ENCODE measurements at places on chromosomes 6 and 20.
A peak's percentile ranks its signal among the peaks of the same experiment; 100 is the strongest.

GRCh38 chr20:49701916-49702315, 11.8 kb downstream of the B4GALT5 start:
- no peak for DNase-seq

- no peak for DNase-seq
Observed at GRCh38 chr6:84897988-84898594, 133.7 kb upstream of the TBX18 start.

- no peak for DNase-seq
Observed at GRCh38 chr6:69061066-69061465, 426.0 kb downstream of the ADGRB3 start.

- no peak for DNase-seq
Observed at GRCh38 chr6:45478240-45478639, 100.5 kb upstream of the SUPT3H start.

- DNase-seq: no peak
Observed at GRCh38 chr20:25043499-25044260, 14.3 kb downstream of the ACSS1 start.

DNA sequence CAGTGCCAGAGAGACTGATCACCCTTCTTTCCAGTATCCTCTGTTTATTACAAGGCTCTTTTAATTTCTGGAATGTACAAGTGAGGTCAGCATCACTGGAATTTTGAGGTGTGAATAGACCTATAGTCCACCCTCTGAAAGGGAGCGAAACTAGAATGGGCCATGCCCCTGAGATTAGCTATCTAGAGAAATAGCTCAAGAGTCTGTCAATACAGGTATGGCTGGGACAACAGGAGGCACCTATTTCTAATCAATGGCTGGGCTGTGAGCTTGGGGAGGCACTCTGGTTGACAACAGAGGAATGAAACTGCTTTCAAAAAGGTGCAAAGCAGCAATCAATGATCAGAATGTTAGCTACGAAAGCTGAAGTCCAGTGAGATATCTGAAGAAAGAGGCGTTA, 17.3 kb upstream of the CITED2 start:
- no peak for DNase-seq

DNA sequence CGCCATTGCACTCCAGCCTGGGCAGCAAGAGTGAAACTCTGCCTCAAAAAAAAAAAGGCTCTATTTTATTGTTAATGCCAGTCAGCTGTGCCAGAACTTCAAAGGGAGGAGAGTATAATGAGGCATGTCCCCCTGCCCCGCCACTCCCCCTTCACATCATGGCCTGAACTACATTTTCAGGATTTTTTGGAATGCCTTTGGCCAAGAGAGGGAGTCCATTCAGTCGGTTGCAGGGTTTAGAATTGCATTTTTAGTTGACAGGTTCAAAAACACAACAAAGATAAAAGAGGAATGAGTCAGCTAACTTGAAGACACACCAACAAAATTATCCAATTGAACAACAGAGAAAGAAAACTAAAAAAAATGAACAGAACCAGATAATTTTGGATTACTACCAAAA, 59.1 kb downstream of the CEP43 start:
- no peak for DNase-seq

GRCh38 chr6:20850686-20851416, 316.6 kb downstream of the CDKAL1 start:
- no peak for DNase-seq

DNA sequence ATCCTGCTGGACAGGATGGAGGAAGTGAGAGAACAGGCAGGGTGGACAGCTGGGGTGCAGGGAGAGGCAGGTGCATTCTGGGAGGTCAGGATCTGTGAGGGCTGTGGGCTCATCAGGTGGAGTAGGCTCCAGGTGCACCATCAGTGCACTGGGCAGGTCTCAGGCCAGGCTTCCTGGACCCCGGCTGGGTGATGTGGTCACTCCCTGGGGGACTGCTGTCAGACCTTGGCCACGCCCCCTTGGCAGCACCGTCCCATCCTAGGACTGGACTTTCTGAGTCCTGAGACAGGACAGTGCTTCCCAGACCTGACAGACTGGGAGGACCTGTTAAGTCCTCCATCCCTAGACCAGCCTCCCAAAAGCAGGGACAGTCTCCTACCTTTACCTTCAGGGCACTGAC, 626.7 kb upstream of the DEFB115 start:
- DNase-seq: no peak

- no peak for DNase-seq
Observed at GRCh38 chr6:107789361-107789760, 34.8 kb downstream of the SCML4 start.

GRCh38 chr6:132814716-132815570, 574 bp downstream of the RPS12 start:
- DNase-seq: no peak

DNA sequence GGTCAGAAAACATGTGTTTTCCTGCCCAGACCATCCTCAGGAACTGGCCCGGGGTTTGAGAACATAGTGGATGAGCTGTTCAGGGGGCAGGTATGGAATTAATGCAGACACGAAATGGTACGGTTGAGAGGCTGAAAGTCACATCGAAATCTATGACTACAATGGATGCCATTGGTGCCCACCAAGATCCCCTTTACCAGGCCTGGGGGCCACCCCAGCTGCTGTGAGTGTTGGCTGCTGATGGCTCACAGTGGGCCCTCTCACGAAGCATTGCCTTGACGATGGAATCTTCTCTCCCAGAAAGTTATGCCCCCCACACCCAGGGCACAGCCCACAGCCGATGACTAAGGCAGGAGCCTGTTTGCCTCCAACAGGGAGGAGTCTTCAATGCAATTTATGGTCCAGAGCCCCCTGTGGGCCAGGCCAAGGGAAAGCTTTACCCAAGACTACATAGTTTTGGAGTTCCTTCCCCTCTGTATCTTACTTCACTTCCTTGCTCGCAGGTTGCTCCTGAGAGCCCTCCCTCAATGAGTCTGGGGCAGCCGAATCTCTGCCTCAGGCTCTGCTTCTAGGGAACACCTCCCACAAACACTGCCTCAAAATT, 92.6 kb downstream of the BFSP1 start:
- DNase-seq: no peak

DNA sequence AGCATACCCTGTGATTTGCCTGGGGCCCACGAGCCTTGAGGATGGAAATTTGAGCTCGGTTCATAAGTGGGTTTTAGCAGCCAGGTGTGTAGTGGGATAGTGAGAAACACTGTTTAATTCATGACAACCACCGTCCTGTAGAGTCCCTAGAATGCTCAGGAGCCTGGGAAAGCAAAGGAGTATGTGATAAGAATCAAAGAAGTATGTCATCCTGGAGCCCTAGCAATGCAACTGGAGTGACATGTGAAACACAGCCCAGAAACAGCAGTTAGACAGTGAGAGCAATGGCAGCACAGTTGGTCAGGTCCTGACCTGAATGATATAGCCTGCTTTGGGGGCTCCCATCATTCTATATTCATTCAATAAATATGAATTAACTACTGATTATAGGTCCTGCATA, 161.2 kb upstream of the ECI2 start:
- no peak for DNase-seq

GRCh38 chr6:145071836-145072235, 663.5 kb downstream of the EPM2A start:
- peak; percentile 51 for DNase-seq

DNA sequence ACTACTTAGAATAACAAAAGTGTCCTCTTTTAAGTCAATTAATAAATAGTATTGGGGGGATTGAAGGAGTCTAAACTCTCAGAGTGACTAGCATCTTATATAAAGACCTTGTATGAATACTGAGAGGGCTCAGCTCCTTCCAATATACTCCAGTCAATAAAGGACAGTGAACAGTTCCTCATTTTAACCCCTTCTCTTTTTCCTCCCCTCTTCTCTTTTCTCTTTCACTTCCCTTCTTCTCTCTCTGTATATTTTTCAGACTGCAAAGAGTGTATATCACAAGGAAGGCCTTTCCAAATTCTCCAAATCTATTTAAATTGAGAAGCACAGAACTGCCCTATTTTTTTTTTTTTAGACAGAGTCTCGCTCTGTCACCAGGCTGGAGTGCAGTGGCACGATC, 99.5 kb downstream of the CD164 start:
- no peak for DNase-seq

GRCh38 chr6:7080311-7080710, 27.4 kb upstream of the RREB1 start:
- no peak for DNase-seq

- no peak for DNase-seq
Observed at GRCh38 chr6:2434116-2434515, 188.7 kb upstream of the GMDS start.

- DNase-seq: no peak
Observed at GRCh38 chr6:111774346-111774703, 98.9 kb downstream of the FYN start.

DNA sequence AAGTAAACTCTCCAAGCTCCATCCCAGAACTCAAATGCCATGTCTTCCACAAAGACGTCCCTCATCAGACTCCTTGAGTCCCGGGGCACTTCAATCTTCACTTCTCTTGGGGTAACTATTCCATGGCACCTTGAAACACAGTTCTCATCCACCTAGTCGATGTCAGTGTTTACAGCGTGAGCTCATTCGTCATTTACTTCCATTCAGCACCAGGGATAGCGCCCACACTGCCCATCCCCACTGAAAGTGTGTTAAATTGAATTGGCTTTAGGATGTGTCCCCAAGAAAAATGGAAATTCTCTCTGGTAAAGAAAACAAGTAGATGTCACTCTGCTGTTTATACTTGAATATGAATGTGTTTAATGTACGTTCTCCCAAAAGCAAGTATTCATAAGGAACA, 31.3 kb downstream of the KCNK15 start:
- no peak for DNase-seq

DNA sequence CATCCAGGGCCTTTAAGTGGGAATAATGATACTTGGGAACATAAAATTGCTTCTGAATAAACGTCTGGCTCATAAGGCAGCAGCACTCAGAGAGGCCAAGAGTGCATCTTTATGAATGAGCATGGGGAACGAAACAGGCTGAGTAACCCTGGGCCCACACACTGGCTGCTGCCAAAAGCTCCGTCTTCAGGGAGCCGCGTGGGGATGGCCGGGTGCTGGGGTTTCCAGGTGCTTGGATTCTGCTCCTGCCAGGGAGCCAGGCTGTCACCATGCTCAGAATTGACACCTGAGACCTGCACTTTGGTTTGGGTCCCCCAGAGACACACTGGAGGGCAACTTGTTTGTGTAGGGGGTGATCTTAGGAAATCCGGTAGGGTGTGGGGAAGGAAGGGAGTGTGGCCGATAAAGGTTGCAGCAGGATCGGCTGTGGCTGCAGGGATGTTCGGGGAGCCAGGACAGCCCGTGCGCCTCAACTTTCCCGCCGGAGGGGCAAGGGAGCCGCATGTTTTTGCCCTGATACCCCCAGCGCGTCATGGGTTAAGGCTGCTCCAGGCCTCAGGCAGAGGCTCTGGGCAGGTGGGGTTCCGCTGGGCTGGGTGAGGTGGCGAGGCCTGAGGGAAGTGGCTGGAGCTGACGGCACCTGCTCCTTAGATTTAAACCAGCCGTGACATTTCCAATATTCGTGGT, 101.8 kb downstream of the YTHDF1 start:
- DNase-seq: no peak

DNA sequence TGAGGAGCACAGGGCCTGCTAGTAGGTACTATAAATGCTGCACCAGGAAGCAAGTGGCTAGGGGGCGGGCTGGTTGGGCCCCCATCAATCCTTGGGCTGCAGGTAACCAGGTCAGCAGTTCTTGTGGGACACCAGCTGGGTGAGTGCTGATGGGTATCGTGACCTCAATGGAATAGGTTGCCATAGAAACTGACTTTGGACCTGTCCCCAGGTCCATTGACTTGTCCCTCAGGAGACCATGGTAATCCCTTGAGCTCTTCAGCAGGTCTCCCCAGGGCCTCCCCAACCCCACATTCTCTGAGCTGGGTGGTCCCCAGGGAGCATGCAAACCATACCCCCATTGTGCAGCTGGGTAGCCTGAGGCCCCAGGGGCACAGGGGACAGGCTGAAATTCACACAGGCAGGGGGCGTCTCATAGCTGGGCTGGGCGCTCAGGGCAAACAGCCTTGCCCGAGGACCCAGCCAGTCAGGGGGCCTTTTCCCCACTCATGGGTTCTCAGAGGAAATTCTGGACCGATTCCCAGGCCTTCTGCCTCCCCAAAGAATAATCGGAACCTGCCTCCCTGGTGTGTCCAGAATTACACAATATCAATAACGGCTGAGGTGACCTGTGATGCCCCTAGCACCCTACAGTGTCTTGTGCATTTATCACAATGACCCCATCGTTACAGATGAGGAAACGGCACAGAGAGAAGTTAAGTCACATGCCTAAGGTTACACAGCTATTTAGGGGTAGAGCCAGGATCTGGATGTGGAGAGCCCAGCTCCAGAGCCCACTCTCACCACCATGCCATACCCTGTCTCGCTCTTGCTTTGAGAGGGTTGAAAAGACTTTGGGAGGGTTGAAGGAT, 35.9 kb downstream of the SRC start:
- DNase-seq: no peak

DNA sequence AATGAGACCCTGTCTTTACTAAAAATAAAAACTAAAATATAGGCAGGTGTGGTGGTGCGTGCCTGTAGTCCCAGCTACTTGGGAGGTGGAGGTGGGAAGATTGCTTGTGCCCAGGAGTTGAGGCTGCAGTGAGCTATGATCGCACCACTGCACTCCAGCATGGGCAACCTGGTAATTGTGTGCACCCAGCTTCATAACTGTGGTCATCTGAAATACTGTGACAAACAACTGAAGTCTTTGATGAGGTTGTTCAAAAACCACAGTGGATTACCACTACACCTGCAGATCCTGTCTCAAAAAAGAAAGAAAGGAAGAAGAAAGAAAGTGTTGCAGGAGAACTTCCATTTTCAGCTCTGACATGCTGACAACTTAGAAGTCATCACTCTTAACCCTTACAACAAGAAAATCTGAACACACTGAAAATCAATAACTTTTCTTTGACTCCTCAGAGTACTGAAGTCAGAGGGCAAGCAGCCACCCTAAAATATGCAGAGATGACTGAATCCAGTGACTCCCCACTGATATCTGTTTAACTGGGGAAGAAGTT, 13.8 kb upstream of the ZBP1 start:
- DNase-seq: no peak

- DNase-seq: no peak
Observed at GRCh38 chr6:16731478-16732051, 29.7 kb downstream of the ATXN1 start.

GRCh38 chr20:7159903-7160302, 392.4 kb downstream of the BMP2 start:
- no peak for DNase-seq

All from fibroblast of skin of left quadriceps (primary cell).